Aorta (tissue), 5 donors: ENCODE measurements at places on chromosomes 11 and 22. TPM values are rescaled to one million over a fixed set of nuclear protein-coding genes. Genes with fewer than 3 reads are reported as not detected.

DNA sequence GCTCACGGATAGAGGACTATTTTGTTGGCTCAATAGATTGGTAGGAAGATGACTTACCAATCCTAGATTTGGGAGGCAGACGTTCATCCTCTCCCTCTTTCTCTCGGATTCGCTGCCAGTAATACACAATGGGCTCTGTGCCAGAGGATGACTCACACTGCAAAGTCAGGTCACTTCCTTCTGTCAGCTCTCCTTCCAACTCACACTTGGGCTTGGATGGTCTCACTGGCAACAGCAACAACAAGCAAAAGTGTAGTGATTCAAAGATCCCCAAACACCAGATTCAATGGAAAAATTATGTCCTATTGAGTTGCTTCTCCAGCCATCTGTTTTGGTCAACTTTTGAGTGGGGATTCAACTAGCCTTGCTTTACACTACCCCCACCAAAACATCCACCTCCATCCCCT lies 21.7 kb upstream of the HSPA8 start:
- DNase-seq, result peak; percentile 91
- H3K36me3 ChIP-seq, result no peaks in the 10 kb centered on the region
- H3K4me1 ChIP-seq, result peaks cover 2% of the 10 kb centered on the region

BBS1 gene
- polyA plus RNA-seq, result 18.9 TPM

- no peak for DNase-seq
- H3K4me3 ChIP-seq, result no peak overlapping the region
- no peaks in the 10 kb centered on the region for H3K27me3 ChIP-seq
- H3K4me1 ChIP-seq, result peaks cover 2% of the 10 kb centered on the region
- no peak overlapping the region for H3K27ac ChIP-seq
Observed at GRCh38 chr11:102192349-102193066, 82.3 kb downstream of the YAP1 start.

DNA sequence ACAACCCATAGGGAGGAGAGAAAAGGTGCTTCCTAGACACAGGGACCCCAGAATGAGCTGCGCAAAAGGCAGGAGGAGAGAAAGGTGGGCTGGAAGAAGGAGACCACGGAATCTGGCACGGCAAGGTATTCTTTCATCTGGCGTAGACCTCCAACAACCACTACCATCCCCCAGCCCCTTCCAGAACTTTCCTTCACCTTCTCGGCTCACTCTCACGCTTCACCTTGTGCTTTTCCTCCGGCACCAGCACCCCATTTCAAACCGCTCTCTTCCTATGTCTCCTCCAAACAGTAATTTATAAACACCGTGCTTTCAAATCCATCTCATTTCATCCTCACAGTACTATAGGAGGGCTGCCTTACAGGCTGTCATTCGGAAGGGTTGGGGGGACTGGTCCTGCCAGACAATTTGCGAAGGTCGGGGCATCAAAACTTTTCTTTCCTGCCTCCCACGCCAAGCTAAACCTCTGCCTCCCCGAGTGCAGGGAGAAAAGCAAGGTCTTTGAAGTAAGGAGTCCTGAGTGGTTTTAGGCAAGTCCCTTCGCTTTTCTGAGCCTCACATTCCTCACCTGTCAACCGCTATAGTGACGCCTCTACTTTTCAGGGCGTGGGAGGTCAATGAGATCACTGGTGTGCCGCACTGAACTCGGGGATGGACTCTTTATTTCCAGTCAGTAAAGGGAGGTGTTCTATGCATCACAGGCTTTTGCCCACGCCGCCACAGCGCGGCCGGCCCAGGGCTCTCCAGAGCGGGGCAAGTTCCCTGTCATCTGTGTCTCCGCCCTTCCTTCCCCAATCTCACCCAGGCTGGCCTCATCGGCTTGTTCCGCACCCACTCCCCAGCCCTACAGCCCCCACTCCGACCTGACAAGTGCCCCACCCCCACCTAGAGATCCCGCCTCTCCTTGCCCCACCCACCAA lies 800 bp downstream of the KCTD21 start:
- no peak overlapping the region for H3K27ac ChIP-seq
- DNase-seq, result peak; percentile 34
- H3K36me3 ChIP-seq, result no peaks in the 10 kb centered on the region
- no peaks in the 10 kb centered on the region for H3K27me3 ChIP-seq

CLMP gene
- 23.8 TPM for polyA plus RNA-seq

TIGD3 gene
- polyA plus RNA-seq, result not detected

GRCh38 chr11:79363861-79364378 lies 76.9 kb downstream of the TENM4 start:
- H3K4me1 ChIP-seq, result no peaks in the 10 kb centered on the region
- no peaks in the 10 kb centered on the region for H3K36me3 ChIP-seq
- no peak overlapping the region for H3K27ac ChIP-seq
- no peaks in the 10 kb centered on the region for H3K27me3 ChIP-seq
- no peak overlapping the region for H3K4me3 ChIP-seq
- DNase-seq, result no peak

- H3K4me3 ChIP-seq, result no peak overlapping the region
- DNase-seq, result no peak
- peaks cover 3% of the 10 kb centered on the region for H3K4me1 ChIP-seq
- no peak overlapping the region for H3K27ac ChIP-seq
Observed at GRCh38 chr11:78234006-78234405, 45.3 kb downstream of the USP35 start.

DNA sequence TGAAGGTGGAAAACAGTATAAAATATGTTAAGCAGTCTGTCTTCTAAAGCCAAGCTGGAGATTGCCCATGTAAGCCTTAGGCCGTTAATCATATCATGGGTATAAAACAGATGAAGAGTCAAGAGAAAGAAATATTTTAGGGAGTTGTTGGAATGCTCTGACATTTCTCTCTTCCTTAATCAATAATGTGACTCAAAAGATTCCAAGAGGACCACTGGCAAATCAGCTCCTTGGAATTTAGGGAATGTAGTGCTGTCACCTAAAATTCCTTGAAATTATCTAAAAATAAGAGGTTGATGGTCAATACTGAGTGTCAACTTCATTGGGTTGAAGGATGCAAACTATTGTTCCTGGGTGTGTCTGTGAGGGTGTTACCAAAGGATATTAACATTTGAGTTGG lies 525.9 kb downstream of the KCNA4 start:
- H3K4me3 ChIP-seq, result no peak overlapping the region
- no peak for DNase-seq
- no peaks in the 10 kb centered on the region for H3K27me3 ChIP-seq

- H3K27ac ChIP-seq, result no peak overlapping the region
- H3K4me3 ChIP-seq, result no peak overlapping the region
- no peaks in the 10 kb centered on the region for H3K36me3 ChIP-seq
Observed at GRCh38 chr11:76623171-76623883, 47.2 kb downstream of the LRRC32 start.

GRCh38 chr22:48712558-48713271 lies 1115.0 kb downstream of the BRD1 start:
- H3K4me1 ChIP-seq, result no peaks in the 10 kb centered on the region
- DNase-seq, result peak; percentile 55
- H3K27ac ChIP-seq, result no peak overlapping the region
- no peak overlapping the region for H3K4me3 ChIP-seq
- no peaks in the 10 kb centered on the region for H3K27me3 ChIP-seq
- H3K36me3 ChIP-seq, result no peaks in the 10 kb centered on the region
